ENCODE measurements at places on chromosomes 3 and 15.

DNA sequence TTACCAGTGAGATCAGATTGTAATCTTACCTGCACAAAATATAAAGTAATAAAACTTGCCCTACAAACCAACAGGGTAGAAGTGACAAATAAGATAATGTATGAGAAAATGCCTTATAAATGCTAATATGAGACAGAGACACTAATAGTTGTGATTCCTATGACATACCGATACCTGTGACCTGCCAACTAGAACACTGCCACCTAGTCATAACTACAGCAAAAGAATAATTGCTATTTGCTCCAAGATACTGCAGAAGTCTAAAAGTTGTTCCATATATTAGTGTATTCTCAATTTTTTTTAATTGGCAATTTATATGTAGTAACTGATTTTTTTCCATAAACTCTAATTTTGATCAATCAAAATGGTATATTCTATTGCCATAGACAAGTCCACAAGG is 25.3 kb upstream of the GP5 start:
- DNase-seq, result no peak

GRCh38 chr15:65969865-65970816 is 100.8 kb downstream of the RAB11A start:
- DNase-seq, result no peak

- no peak for DNase-seq
Observed at GRCh38 chr3:49674497-49674983, 389 bp downstream of the APEH start.

DNA sequence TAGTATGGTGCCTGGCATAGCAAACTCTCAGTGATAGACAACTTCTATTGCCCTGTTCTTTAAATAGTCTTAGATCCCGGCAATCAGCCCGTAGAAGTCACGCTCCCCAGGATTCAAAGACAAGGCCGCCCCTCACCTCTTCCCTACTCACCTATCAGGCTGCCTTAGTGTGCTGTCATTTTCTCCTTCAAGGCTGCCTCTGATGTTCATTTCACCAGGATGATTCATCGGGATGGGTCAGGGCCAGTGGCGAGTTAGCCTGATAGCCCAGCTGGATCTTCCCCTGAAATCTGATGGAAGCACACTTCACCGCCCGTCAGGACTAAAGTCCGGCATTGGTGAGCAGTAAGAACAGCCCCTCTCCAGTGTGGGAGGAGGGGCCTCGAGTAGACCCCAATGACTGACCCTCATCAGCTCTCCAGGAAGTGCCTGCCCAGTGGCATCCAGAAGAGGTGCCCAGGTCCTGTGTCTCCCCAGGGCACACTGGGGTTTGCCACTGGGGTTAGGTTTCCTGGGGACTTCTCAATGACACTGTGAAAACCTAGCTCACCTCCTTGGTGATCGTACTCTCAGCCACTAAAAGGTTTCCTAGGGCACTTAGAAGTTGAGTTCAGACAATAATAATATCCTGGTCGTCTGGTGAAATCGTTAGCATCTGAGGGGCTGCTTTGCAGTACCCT is 37.5 kb downstream of the TPM1 start:
- no peak for DNase-seq

DNA sequence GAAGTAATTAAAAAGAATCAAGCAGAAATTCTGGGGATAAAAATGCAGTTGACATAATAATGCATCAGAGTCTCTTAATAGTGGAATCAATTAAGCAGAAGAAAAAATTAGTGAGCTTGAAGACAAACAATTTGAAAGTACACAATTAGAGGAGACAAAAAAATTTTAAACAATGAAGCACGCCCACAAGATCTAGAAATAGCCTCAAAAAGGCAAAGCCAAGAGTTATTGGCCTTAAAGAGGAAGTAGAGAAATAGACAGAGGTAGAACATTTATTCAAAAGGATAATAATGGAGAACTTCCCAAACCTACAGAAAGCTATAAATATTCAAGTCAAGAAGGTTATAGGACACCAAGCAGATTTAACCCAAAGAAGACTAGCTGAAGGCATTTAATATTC is 113.3 kb downstream of the TBC1D2B start:
- DNase-seq, result no peak

- DNase-seq, result no peak
Observed at GRCh38 chr3:18208856-18209255, 216.3 kb downstream of the SATB1 start.

GRCh38 chr3:71492566-71492965 is 91.0 kb downstream of the FOXP1 start:
- no peak for DNase-seq

GRCh38 chr15:98812716-98813446 is 164.5 kb downstream of the IGF1R start:
- no peak for DNase-seq

- DNase-seq, result no peak
Observed at GRCh38 chr15:89489376-89489775, 7.0 kb downstream of the RHCG start.

- DNase-seq, result no peak
Observed at GRCh38 chr3:71235846-71236245, 347.7 kb downstream of the FOXP1 start.

DNA sequence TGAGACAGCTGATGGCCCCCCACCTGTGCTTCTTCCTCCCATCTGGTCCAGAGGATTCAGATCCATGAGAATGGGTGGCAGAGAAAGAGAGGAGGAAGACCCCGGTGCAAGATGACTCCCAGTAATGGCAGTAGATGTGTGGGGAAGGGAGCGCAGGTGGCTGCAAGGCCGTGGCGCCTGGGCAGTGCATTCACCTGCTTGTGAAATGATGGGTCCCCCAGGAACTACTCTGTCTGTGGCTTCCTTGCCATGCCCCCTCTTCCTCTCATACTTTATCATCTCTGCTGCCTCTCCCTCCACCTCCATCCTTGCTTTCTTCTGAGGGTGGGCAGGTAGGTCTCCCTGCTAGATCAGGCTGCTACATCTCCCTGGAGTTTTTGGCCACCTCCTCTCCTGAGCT is 23.3 kb downstream of the ZNF710 start:
- no peak for DNase-seq

DNA sequence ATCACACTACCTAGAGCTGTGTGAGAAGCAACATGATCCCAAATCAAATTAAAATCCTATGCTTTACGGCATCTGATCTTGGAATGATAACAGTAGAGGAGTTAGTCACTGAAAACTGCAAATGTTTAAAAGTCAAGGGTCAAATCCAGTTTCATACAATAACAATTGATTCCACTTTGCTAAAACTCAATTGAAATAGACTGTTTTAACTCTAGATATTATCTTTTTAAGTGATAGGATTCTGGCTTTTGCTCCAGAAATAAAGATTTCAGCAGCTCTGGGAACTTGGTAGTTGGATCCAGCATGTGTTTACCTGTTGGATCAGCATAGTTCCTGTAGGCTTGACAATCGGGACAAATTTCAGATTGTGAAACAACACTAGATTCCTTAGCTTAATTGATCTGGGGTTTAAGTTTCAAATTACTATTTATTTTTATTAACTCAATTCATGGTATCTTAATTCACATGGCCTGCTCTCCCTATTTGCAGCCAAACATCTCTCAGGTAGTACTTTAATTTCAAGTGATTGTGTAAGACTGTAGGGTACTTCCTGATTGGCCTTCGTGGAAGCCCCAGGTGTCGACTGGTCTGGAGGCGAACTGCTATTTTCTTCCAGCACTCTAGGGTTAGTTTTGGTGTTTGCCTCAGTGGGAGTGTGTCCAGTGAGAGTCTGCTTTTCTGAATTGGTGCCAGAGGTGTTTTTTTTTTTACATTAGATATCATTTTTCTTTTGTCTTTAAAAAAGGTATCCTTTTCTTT is 16.6 kb downstream of the NFKBIZ start:
- peak; percentile 18 for DNase-seq

- DNase-seq, result no peak
Observed at GRCh38 chr3:53551324-53551723, 56.9 kb downstream of the CACNA1D start.

GRCh38 chr3:50516440-50516871 is 13.0 kb upstream of the CACNA2D2 start:
- peak; percentile 57 for DNase-seq

- DNase-seq, result no peak
Observed at GRCh38 chr3:49609815-49610214, 55.5 kb downstream of the BSN start.

DNA sequence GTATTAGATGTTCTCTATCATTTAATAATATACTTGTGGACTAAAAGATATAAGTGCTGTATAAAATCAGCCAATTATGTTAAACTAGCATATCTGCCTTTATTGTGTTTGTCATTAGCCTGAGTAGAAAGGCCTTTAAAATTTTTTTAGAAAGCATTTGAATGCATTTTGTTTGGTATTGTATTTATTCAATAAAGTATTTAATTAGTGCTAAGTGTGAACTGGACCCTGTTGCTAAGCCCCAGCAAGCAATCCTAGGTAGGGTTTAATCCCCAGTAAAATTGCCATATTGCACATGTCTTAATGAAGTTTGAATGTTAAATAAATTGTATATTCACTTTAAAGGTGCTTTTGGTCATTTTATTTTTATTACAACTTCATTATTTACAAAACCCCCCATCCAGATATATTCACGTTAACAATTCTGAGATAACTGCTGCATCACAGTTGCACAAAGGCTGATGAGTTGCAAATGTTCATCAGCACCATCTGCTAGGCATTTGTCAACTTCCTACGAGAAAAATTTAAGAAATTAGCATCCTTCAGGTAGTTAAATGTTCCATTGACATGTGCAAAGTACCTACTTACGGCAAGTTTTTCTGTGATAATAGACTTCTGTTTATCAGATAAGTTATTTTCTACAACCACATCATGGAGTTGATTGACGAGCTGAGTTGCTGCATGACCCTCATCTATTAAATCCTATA is 6.3 kb downstream of the EIF4A2 start:
- no peak for DNase-seq

DNA sequence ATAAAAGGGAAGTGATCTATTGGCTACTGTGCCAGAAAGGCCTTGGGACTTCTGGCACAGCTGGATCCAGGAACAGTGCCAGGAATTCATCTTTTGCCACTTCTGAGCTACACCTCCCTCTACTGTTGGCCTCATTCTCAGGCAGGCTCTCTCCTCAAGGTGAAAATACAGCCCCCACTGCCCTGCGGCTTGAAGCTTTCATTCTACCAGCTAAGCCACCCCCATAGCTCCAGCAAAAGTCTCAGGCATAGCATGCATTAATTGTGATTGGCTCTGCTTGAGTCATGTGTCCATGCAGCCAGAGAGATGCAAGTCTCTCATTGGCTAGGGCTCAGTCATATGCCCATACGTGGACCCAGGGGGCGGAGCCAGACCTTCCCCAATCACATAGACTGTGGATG is 142.4 kb downstream of the TPRA1 start:
- no peak for DNase-seq

- DNase-seq, result no peak
Observed at GRCh38 chr3:129501630-129502029, 26.8 kb upstream of the RHO start.

- no peak for DNase-seq
Observed at GRCh38 chr15:62104401-62104800, 37.6 kb downstream of the C2CD4A start.

Measured in iPS DF 6.9 (cell line).